ENCODE measurements at places on chromosomes 12 and 14.
A peak's percentile ranks its signal among the peaks of the same experiment; 100 is the strongest.

DNA sequence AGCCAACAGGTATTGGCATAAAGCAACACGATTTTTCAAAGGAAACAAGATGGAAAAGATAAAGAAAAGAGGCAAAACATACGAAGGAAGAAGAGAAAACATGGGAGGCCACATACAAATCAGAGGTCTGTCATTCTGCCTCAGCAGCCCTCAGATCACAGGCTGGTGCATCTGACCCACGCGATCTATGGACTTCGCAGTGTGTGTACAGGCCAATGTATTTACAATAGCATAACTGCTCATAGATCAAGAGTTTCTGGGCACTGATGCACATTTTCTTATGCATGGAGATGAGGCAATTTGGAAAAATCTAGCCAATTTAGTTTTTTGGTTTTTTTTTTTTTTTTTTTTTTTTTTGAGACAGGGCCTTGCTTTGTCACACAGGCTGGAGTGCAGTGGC lies 245.4 kb downstream of the DUSP6 start:
- DNase-seq, result no peak

GRCh38 chr12:46230306-46230705 lies 38.5 kb downstream of the SLC38A1 start:
- DNase-seq, result no peak

GRCh38 chr14:94649543-94650443 lies 37.6 kb downstream of the SERPINA3 start:
- DNase-seq, result no peak

- DNase-seq, result no peak
Measured at GRCh38 chr14:52935833-52936232, 15.0 kb downstream of the FERMT2 start.

DNA sequence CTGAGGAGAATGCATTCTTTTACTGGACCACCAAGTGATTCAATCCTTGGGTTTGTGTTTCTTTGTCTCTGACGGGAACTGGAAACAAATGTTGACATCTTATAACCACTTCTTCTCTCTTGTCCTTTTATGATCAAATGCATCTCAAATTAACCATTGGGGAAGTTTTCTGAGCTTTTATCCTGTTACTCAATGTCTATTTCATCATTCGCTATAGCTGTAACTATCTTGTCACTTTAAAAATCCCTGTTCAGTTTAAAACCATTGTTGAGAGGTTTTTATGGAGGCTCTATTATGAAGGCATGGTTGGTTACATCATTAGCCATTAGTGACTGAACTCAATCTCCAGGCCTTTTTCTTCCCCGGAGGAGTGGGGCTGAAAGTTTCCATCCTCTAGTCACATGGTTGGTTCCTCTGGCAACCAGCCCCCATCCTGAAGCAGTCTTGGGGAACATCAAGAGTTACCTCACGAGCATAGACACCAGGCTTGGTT lies 2.7 kb upstream of the CLEC6A start:
- no peak for DNase-seq

DNA sequence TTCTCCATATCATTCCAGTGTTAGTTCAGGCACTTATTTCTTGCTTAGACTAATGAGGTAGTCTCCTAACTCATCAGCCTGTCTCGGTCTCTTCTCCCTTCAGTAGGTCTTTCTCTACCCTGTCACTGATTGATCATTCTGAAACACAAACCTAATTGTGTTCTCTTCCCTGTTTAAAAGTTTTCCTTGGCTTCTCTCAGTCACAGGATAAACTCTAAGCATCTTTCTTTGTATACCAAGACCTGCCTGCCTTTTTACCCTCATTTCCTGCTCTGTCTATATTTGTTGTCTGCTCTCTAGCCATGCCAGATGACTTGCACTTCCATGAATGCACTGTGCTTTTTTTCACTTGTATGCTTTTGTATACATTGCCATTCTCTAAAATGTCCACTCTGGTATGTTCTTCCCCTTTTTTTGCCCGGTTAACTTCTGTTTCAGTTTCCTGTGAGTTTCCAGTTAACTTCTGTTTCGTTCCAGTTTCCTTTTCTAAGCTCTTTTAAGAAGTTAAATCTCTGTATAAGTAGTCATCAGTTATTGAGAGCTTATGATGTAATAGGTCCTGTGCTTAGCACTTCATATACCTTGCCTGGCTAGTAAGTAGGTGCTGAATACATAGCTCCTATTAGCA lies 12.8 kb downstream of the DIP2B start:
- DNase-seq, result no peak

GRCh38 chr14:61460718-61461611 lies 139.6 kb downstream of the PRKCH start:
- peak; percentile 41 for DNase-seq

DNA sequence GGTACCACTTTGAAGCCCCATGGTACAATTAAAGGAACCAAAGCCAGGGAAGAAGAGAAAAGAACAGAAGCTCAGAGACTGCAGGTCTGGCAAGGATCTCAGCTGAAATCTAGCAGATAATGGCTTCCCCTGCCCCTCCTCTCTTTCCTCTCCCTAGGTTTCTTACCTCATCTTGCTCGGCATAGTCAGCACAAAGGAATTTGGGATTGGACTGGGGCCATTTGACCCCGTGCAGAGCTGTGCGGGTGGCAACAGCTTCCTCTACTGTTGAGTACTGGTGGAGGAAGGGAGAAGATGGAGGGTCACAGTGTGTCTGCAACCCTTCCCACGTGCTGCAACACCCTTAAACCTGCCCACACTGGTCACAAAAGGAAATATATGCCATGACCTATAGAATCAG lies 4.7 kb upstream of the CDH24 start:
- no peak for DNase-seq

DNA sequence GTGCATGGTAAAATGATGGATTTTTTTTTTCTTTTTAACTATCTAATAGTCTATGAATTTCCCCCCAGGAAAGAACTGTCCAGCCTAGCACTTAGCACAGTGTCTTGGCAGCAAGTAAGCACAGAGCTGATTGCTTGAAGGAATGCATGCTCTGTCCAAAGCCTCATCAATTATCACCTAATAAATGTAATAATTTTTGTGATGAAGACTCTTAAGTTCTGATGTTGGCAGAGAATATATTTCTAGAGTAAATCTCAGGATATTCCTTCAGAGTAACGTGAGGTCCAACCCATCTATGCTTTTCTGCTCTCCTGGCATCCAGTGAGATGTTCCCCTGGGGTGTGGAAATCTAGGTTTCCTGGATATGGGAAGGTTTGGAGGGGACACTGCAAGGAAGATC lies 152.4 kb downstream of the TMX1 start:
- no peak for DNase-seq

- DNase-seq, result no peak
Measured at GRCh38 chr12:8453796-8454195, 2.0 kb upstream of the CLEC6A start.

DNA sequence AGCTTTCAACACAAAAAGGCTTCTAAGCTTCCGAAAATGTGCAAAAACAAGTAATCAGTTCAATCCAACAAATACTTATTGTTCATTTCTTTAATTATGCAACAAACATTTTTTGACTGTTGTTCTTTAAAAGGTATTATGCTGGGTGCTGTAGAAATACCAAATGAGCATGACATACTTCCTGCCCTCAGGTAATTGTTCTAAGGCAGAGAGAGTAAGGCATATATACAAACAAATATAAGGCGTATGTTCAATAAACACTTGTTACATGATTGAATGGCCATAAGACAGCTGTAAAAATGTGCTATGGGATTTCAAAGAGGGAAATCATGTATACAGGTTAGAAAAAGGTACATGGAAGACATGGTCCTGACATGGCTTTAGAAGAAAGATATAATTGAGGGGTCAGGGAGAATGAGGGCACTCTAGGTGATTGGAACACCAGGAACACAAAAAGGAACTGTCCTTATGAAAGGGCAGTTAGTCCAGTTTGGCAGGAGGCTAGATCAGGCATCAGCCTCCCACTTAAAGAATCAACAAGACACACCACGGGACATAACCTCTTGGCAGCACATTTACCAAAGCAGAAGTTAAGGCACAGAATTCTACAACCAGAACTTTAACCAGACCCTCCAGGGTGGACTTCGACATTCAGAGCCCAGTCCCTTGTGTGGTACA lies 135.8 kb upstream of the SCAF11 start:
- DNase-seq, result no peak

GRCh38 chr12:119949145-119949544 lies 39.9 kb upstream of the BICDL1 start:
- no peak for DNase-seq

DNA sequence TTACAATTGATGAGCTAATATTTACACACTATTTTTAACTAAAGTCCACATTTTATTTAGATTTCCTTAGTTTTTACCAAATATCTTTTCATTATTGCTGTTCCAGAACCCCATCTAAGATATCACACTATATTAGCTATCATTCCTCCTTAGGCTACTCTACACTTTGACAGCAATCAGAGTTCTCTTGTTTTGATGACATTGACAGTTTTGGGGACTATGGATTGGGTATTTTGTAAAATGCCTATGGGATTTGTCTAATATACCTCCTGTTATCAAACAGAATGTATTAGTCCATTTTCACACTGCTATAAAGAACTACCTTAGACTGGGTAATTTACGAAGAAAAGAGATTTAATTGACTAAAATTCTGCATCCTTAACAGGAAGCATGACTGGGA lies 489.1 kb downstream of the FOXG1 start:
- no peak for DNase-seq

DNA sequence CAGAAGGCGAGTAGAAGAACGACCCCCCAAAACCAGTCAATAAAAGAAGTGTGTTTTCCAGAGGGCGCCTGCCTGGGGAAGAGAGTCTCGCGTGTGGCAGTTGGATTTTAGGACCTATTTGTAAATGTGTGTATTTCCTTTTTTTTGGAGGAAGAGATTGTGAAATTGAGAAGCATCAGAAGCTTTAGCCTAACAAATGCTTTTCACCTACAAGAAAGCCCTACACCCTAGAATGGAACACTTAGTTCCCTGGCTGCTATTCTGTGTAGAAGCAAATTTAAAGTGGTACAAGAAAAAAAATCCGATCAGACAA lies 1.3 kb downstream of the RCOR1 start:
- no peak for DNase-seq

DNA sequence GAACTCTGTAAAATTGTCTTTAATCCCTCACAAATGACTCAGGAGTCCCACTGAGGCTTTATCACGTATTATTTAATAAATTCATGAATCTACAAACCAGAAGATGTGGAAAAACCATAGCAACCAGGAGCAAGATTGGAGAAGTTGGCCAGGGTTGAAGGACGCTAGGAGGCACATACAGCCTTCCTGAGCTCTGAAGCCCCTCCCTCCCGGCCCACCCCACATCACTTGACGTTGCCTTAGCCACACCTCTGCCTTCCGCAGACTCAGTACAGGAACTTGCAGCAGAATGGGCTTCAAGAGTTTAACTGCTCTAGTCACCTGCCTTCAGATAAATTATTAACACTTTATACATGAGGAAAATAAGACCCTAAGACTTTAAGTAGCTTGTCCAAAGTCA lies 33.9 kb downstream of the SLC35F4 start:
- DNase-seq, result no peak

DNA sequence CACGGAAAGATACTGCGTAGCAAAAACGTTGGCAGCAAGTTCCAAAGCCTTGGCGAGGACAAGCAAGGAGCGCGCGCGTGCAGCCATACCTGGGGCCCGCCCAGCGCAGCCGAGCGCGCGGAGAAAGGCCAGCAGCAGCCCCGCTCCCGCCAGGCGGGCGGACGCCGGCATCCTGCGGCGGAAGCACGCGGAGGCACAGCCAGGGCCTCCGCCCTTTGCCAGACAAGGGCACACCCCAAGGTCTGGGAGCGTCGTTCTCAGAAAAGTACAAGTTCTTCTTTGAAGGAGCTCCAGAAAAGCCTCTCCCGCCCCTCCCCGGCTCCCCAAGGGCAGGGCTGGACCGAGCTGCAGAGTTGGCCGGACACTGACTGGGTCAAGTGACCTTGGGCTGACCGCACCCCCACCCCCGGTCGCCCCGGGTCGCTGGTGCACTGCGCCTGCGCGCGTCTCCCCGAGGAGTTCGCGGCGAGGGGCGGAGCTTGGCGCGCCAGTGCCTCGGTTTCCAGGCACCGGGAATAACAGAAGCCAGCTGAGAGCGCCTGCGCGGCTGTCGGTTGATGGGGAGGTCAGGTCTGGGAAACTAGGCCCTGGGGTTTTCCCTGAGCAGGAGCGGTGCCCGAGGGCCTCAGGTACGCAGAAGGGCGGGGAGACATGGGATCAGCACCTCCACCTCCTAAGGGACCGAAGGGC lies at the start of gene ZC2HC1C:
TSS of gene ZC2HC1C (plus strand) at position 521 of the 690 bp plus-strand sequence. CDS start 933 bp downstream, outside the sequence.
- peak; percentile 15 for DNase-seq

DNA sequence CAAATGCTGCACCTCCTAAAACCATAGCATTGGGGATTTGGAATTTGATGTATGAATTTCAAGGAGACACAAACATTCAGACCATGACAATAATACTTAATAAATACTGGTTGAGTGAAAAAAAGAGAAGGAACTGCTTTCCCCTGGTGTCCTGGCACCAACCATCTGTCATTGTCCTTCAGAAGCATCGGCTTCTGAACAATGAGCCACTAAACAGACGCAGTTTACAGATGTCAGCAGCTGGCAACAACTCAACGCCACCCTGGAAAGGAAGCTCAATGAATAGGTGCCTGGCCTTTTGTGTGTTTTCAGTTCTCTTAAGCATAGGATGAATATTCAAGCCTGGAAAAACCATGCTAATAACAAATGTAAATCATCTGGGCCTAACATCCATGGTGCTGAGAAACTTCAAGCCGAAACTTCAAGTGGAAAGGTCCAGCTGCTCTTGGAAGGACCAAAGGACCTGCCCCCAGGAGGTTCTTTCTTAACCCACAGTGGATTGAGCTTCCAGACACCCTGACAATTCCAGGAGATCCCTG lies 101.3 kb downstream of the WIF1 start:
- DNase-seq, result no peak

- DNase-seq, result no peak
Measured at GRCh38 chr12:10397296-10397695, 7.5 kb upstream of the KLRK1 start.

DNA sequence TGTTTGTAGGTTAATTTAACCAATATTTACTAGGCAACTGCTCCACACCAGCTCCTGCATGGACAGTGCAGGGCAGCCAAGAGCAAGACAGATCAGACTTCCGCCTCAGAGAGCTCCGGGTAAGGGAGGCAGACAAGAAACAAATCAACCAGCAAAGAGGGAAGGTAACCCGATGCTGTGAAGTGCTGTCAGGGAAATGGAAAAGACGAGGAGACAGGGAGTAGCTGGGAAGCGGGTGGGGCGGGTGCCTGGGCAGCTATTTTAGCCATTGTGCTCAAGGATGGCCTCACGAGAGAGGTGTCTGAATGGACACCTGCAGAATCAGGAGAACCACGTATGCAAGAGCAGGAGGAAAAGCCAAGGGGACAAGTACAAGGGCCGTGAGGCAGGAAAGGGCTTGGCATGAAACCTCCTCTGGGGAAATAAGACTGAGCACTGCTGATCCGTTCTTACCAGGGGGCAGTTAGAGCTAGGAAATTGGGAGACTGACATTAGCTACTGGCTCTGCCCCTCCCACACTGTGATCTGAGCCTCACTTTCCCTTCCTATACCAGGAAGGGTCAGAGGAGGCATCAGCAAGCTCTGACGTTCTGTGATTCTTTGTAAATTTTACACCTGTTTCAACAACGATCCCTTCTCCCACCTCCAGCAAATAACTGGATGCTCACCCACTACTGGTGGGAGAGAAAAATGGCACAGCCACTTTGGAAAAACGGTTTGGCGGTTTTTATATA lies 6.5 kb upstream of the TMEM119 start:
- no peak for DNase-seq

- DNase-seq, result no peak
Measured at GRCh38 chr12:14959126-14959440, 2.3 kb downstream of the ARHGDIB start.

GRCh38 chr12:13980538-13981295 lies 685 bp downstream of the GRIN2B start:
- no peak for DNase-seq

- no peak for DNase-seq
Measured at GRCh38 chr12:114580306-114580705, 103.7 kb downstream of the TBX3 start.

Measured in T follicular helper cell (primary cell).